Astrocyte (in vitro differentiated cells and primary cell): ENCODE measurements at places on chromosomes 11 and 22. TPM values are rescaled to one million over a fixed set of nuclear protein-coding genes. Genes with fewer than 3 reads are reported as not detected.

DNA sequence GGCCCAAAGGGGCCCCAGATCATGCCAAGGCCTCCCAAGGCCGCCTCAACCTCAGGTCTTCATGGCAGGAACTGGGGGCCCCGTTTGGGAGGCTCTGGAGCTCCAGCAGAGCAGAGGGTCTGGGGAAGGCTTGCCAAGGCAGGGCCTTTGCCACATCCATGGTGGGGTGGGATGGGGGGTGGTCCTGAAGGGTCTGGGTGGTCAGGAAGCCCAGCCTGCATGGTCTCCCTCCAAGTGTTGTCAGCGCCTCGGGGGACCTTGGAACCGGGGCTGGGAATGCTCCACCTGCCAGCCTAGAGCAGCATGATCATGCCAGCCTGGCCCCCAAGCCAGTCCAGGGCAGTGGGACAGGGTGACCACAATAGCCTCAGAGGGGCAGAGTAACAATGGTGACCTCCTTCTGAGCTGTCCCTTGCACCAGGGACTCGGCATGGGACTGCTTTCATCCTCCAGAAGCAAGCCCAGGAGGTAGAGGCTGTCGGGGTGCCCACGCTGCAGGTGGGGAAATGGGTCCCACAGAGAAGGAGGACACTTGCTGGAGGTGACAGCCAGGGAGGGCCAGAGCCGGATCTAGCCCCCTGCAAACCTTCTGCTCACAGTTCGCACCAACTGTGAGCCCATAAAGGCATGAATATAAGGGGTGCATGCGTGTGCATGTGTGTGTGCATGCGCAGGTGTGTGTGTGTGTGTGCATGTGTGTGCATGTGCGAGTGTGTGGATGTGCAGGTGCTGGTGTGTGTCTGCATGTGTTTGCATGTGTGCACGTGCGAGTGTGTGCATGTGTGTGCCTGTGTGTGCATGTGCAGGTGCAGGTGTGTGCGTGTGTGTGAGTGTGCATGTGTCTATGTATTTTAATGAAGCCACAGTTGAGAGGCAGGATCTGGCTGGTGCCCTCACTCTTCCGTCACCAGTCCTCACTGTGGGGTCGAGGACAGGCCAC lies 63.8 kb downstream of the MYEOV start:
- no peak for DNase-seq

The ENTHD1 gene
- total RNA-seq = not detected in 2 replicates

The RAG2 gene
- not detected in 2 replicates for total RNA-seq

GRCh38 chr22:27238935-27239510 lies 562.5 kb downstream of the MN1 start:
- peak; percentile 100 for DNase-seq

DNA sequence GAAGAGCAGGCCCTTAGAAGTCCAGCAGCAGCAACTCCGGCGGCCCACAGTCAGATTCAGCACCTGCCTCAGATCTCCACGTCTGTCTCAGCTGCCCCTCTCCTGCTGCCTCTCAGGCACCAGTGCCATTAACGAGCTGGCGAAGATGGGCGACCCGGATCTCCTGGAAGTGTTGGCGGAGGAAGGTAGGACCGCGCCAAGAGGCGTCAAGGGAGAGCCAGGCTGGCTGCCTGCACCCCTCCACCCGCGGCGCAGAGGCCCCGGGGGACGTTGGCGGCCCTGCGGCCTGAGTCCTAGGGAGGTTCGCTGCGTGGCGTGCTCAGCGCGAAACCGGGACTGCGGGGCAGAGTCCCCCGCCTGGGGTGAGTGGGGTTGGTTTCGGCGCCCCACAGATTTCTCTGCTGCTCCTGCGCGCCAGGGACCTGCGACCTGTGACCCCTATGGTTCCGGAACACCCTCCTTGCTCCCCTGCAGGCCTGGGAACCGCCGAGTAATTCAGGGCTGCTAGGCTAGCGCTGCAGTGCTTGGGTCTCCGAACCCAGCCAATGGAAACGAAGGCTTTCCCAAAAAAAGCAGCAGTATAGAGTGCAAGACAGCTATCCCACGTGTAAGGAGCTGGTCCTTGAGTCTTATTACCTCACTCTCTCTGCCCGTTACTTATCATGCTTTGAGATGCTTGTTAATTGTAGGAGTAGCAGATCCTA lies 615 bp downstream of the ANO5 start:
- peak; percentile 8 for DNase-seq

- no peak for DNase-seq
These were observed 121.5 kb upstream of the B3GAT1 start for GRCh38 chr11:134533511-134533910.
